ENCODE measurements at places on chromosomes 7 and 10.
A peak's percentile ranks its signal among the peaks of the same experiment; 100 is the strongest.

DNA sequence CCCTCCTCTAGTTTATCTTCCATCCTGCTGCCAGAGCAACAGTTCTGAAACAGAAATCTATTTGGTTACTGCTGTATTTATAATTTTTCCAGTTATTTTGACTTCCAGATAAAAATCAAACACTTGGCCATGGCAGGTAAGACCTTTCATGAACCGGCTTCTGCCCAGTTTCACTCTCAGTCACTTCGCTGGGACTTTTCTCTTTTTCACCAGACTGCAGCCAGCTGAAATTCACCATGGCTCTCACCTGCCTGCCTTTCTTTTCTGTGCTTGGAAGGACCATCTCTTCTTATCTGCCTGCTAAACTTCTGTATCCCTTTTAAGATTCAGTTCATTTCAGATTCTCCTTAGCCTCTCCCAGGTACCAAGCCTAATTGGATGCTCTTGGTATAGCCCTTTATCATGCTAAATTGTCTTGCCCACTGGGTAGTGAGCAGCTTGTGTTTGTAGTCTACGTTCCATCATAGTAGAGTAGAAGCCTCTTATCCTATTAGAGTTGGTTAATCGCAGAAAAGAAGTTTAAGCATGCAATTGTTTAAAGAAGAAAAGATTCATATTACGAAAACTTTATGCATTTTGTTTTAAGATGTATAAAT is 71.7 kb downstream of the TAF3 start:
- DNase-seq, result no peak

DNA sequence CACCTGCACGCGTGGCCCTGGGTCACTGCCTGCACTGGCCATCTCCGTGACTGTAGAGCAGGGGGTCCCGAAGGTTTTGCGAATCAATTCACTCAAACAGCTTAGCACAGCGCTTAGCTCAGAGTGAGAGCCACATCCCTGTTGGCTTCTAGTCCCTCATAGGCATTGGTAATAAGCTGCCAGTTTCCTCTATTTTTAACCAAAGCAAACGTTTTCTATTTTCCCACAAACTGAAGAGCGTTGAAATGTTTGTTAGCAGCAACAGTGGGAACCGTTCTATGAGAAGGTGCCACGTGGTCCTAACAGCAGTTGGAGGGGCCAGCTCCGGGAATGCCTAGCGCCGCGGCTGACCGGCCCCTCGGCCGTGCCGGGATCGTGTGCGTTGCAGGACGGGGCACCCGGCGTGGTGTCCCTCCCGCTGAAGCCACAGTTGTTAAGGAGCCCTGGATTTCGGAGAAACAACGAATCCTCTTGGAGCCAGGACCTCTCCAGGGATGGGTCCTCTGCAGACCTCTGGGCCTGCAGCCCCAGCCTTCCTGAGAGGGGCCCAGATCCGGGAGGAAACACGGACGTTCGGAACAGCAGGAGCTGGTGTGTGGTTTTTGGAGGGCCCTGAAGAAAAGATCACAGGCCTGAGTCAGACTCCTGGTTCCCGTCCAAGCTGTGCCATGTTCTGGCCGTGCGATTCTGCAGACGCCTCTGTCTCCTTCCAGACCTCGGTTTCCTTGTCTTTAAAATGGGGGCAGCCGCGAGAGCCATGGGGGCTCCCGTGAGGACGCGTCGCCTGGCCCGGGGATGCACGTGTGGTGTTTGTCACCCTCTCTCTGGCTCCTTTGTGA is 40.3 kb downstream of the FAM20C start:
- DNase-seq, result no peak

DNA sequence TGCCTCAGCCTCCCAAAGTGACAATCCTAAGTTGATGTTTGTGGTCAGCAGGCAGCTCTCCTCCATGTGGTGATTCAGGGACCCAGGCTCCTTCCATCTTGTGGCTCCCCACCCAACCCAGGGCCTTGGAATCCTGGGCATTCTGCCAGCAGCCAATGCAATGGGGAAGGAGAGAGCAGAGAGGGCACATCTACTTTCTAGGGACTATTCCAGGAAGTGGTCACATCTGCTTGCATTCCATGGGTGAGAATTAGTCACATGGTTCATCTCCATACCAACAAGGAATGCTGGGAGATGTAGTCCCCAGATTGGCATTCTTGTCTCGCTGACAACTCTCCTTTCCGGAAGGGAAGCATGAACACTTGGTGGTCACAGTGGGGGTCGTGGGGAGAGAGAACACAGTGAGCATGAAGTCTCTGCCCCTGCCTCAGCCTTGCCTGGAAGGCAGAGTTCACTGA is 9.9 kb upstream of the SRRM3 start:
- peak; percentile 16 for DNase-seq

DNA sequence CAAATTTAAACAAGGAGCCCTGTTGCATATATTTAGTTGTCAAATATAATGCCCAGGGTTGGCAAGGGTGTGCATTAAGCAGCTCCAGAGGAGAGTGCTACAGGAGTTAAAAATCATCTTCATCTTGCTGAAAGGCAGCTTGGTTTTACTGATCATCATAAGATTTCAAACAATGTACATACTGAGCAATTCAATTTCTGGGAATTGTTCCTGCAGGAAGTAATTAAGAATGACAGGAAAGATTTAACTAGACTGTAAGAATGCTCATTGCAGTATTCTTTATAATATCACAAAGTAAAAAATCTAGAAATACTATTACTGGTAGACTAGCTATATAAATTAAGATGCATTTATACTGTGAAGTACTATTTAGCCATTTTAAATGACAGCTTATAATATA is 153.6 kb downstream of the DYNC1I1 start:
- DNase-seq, result no peak

DNA sequence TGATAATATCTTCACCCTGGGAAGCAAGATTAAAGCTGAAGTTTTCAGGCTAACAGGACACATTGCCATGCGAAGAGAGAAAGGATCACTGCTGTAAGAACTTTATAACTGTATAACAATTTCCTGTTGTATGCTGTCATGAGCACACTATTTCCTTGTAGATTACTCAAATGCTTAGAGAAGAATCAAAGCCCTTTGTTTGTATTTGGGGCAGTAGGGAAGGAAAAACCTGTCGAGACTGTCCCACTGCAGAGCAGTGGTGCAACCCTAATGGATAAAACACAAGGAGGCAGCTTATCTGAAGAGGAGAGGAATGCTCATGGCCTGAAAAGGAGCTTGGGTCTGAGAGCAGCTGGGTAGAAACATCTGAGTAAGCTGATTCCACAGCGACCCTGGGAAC is 327.7 kb upstream of the NPSR1 start:
- DNase-seq, result no peak

GRCh38 chr7:21883069-21883468 is 62.6 kb downstream of the CDCA7L start:
- no peak for DNase-seq

DNA sequence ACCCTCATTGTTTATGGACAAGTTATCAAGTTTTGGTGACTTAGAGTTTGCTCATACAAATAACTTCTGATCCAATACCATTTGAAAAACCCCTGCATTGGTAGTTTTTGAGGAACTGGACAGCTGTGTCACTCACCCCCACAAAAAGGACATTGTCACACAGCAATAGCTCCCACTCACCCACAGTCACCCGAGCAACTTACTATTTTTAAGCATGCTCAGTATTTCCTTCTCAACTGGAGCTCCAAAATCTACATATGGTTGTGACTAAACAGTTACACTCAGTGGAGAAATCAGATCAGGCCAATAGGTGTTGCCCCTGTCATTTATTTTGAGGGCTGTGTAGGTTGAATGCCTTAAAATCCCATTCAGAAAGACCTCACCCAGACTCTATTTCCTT is 165.2 kb upstream of the AUTS2 start:
- no peak for DNase-seq

DNA sequence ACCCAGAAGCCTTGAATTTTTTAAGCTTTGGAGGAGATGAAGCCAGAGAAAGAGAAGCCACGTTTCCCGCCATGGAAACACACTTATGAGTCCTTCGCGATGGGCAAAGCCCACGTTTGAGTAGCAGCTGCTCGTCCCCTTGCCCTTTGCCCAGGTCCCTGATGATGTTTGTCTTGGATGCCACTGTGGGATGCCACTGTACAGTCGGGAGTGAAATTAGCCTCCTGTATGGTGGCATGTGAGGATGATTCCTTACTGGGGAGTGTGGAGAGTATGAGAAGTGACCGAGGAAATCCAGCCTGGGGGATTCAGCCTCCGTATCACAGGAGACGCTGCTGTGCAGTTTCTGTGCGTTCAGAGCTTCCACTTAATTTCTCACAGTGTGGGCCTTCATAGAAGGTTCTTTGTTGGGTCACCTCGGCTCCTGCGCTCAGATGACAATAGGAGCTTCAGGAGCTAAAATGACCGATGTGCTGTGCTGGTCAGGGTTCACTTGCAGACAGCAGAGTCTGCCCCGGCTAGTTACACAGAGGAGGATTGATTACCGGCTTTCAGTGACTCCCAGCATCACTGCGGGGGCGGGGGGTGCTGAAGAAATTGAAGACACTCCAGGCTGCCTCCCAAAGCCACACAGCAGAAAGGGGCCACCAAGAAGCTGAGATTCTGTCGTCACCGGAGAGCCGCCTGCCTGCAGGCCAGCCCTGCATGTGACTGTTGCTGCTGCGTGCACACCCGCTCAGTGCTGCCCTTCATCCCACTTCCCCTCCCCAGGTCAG is 122.1 kb upstream of the SFMBT2 start:
- DNase-seq, result no peak

- DNase-seq, result no peak
Measured at GRCh38 chr7:16015981-16016380, 329.5 kb upstream of the MEOX2 start.

DNA sequence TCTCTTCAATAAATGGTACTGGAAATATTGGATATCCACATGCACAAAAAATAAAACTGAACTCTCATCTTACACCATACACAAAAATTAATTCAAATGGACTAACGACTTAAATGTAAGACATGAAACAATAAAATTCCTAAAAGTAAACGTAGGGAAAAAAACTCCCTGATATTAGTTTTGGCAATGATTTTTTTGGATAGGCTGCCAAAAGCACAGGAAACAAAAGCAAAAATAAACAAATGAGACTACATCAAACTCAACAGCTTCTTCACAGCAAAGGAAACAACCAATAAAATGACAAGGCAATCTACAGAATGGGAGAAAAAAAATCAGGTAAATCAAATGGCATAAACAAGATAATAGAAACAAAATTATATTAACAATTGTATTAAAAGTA is 65.7 kb downstream of the ORC5 start:
- DNase-seq, result no peak

GRCh38 chr10:123514996-123515395 is 151.2 kb upstream of the GPR26 start:
- DNase-seq, result no peak

DNA sequence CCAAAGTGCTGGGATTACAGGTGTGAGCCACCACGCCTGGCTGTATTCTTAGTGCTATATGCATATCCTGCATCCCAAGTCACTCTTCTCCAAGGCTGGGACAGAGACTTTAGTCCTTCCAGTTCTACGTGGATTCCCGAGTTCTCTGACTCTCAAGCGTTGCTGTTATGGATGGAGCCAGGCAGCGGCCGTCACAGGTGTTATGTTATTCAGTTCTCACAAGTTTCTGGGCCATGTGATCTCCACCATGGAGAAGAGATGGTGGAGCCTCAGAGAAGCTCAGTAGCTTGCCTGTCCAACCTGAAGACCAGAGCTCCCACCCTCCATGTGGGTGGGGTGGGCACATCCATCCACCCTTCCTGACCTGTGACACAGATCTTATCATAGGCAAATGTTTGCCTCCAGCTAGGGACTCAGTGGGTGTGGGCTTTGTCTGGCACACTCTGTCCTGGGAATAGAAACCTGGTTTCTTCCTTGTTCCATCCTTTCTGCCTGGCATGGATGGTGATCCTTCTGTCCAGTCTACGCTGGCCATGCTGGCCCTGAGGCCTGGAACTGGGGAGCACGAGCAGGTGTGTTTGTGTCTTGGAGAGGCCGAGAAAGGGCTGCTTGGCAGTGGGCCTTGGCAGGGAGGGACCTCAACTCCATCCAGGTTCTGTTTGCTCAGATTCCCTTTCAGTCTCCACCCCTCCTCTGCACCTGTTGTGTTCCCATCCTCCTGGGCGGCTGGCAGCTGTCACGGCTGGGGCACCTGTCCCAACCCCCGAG is 55.3 kb downstream of the NEURL1 start:
- peak; percentile 14 for DNase-seq

GRCh38 chr7:130047831-130048230 is 3.3 kb downstream of the ZC3HC1 start:
- no peak for DNase-seq

DNA sequence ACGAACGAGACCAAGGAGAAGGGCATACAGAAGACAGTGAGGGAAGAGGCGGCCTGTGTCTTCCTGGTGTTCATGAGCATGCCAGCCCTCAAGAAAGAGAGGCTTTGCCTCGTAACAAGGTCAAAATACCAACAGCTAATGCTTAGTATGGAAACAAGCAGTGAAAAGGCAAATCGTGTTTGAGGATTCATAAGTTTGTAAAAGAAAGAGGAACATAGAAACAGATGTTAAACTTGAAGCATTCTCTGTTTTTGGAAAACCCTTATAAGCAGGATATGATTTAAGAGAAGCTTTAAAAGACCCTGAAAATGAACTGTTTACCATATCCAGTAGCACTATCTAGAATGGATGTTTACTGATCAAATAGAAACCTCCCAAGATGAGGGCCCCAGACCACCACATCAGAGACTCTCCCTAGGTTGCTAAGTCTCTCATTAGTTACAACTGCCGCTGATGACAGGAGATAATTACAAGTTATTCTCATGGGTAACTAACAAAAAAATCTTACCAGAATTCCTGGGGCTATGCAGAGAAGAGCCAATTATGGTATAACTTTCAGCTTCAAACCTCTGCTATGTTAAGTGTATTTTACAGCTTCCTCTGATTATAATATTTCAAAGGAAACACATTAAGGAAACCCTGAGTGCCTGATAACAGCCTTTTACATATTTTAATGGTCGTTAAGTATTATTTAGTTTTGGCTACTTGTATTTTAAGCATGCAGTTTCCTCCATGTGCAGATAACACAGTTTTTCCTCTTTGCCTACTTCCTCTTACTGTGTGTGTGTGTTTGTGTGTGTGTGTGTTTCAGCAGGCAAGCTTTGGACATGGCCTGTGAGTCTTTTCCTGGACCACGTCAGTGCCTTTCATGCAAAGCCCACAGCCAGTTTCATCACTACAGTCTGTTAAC is 17.9 kb downstream of the JCAD start:
- no peak for DNase-seq

- DNase-seq, result peak; percentile 7
Measured at GRCh38 chr10:73965890-73966768, 31.8 kb upstream of the VCL start.

DNA sequence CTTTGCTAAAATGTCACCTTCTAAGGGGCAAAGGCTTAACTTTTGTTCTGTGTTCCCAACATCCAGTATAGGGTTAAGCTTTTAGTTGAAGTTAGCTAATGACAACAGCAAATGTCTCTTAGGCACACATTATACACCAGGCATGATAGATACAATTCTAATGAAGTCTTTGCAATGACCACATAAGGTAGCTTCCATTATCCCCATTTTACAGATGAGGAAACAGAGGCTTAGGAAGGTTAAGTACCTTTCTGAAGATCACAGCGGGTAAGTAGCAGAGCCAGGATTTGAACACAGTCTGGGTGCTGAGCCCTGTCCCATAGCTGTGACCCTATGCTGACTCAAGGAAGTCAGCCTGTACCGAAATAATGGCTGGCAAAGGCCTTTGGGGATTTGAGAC is 1.9 kb downstream of the BUD31 start:
- no peak for DNase-seq
